ENCODE measurements at places on chromosomes 6 and 20. TPM values are rescaled to one million over a fixed set of nuclear protein-coding genes. Genes with fewer than 3 reads are reported as not detected.

DNA sequence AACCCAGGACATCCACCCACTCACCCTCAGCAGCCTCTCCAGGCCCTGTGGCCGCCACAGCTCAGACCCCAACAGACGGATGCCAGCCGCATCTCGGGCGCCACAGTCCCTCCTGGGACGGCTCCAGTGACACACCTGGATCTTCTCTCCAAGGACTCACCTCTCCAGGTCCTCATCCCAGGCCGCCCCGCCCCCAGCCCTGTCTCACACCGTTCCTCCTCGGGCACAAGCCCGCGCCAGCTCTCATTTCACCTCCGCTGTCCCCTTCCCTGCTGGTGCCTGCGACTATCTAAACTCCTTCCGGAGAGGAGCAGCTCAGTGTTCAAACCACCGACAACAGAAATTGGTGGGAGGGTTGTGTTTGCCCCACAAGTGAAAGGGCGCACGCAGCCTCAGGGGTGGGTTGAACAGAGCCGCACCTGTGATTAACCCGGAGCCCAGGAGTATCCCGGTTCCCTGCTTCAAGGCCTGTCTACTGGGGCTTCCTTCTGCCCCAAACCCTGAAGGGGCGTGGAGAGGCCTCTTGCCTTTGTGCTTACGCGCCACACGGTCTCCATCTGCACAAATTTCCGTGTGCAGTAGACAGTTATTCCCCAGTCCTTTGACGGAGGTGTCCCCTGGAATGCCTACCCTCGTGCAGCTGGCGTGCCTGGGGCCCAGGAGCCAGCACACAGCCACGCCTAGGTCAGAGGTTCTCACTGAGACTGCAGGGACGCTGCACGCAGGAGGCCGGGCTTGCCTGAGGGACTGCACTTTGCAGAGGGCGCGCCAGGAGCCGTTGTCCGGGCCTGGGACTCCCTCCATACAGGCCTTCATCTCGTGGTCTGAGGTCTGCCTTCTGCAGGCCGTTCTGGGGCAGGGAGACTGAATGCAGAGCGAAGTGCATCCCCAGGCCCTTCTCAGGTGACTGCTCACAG is 232.7 kb downstream of the DLL1 start:
- H3K4me3 ChIP-seq: no peak overlapping the region
- H3K27ac ChIP-seq: no peak overlapping the region
- no peak for DNase-seq
- no peaks in the 10 kb centered on the region for H3K4me1 ChIP-seq
- H3K36me3 ChIP-seq: no peaks in the 10 kb centered on the region

CENPQ gene
- 3.5 TPM for total RNA-seq

CRISP3 gene
- total RNA-seq: 0.80 TPM

OR2J1 gene
- not detected for total RNA-seq

- no peaks in the 10 kb centered on the region for H3K36me3 ChIP-seq
- no peaks in the 10 kb centered on the region for H3K4me1 ChIP-seq
- no peaks in the 10 kb centered on the region for H3K27me3 ChIP-seq
Measured at GRCh38 chr6:4563877-4564276, 212.3 kb upstream of the CDYL start.

DNA sequence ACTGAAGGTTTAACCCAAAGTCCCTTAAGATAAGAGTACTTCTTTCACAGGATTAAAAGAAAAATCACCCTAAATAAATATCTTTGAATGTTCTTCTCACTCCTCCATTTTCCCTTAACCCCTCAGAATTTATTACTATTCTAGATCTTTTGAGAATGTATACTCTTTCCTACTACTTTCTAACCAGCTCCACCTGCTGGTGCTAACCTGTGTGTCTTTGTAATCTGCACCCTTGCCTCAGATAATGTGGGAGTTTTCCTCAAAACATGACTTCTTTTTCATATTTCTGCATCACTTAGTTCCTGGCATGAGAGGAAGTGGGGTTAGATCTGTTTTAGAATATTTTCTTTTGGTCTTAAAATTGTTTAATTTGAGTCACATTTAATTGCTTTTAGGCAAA is 394.2 kb downstream of the BMP2 start:
- no peak overlapping the region for H3K4me3 ChIP-seq
- DNase-seq: peak; percentile 34
- no peak overlapping the region for H3K27ac ChIP-seq
- no peaks in the 10 kb centered on the region for H3K27me3 ChIP-seq
- H3K4me1 ChIP-seq: no peaks in the 10 kb centered on the region
- H3K36me3 ChIP-seq: no peaks in the 10 kb centered on the region

GRCh38 chr6:44722736-44723135 is 335.2 kb downstream of the CDC5L start:
- no peaks in the 10 kb centered on the region for H3K27me3 ChIP-seq
- H3K4me1 ChIP-seq: no peaks in the 10 kb centered on the region

GRCh38 chr20:15178581-15178980 is 841.2 kb upstream of the FLRT3 start:
- H3K4me1 ChIP-seq: no peaks in the 10 kb centered on the region
- no peaks in the 10 kb centered on the region for H3K36me3 ChIP-seq
- H3K27ac ChIP-seq: no peak overlapping the region
- no peak overlapping the region for H3K4me3 ChIP-seq
- no peak for DNase-seq
- H3K27me3 ChIP-seq: no peaks in the 10 kb centered on the region

TMEM74B gene
- 5.0 TPM for total RNA-seq

- H3K27me3 ChIP-seq: no peaks in the 10 kb centered on the region
- H3K4me3 ChIP-seq: no peak overlapping the region
- no peak overlapping the region for H3K27ac ChIP-seq
- DNase-seq: no peak
- no peaks in the 10 kb centered on the region for H3K36me3 ChIP-seq
- no peaks in the 10 kb centered on the region for H3K4me1 ChIP-seq
Measured at GRCh38 chr20:59774921-59775686, 158.3 kb downstream of the SYCP2 start.

DNA sequence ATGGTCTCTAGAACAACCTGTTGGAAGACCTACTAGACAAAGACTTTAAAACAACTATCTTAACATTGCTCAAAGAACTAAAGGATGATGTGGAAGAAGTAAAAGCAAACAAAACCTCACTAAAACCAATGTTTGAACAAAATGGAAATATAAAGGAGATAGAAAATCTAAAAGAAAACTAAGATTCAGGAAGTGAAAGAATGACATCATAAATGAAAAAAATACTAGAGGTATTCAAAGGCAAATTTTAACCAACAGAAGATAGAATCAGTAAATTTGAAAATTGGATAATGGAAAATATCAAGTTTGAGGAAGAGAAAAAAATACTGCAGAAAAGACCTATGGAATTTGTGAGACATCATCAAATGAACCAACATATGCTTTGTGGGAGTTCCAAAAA is 914.1 kb upstream of the GJE1 start:
- H3K4me1 ChIP-seq: no peaks in the 10 kb centered on the region
- H3K36me3 ChIP-seq: no peaks in the 10 kb centered on the region
- H3K4me3 ChIP-seq: no peak overlapping the region

DNA sequence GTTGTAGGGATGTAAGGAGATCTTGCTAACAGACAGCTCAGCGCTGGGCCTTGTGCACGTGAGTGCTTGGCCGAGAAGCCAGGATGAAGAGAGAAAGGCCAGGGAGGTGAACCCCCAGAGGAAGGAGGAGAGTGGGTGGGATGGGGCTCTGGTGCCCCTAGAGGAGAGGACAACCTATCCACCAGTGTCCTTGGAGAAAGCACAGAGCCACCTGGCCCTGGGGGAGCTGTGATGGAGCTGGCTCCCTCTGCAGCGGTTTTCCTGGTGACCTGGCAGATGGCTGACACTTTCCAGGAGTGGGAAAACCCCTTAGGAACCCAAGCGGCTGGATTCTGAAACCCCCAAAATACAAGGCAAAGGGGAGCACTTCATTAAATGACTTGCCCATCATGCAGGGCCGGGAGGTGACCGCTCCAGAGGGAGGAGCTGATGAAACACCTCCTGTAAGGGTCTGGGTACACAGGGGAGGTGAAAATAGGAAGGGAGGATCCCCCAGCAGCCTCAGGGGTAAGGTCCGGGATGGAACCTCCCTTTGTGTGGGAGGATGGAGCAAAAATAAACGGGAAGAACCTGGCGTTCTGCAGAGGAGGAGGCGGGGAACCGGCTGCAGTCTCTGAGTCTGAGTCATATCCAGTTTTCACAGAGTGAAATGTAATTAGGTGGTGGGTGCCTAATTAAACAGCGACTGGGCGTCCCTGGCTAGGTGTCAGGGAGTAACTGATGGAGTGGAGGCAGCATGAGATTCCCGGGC is 80.4 kb downstream of the SULF2 start:
- peaks cover 2% of the 10 kb centered on the region for H3K27me3 ChIP-seq
- H3K27ac ChIP-seq: no peak overlapping the region
- no peak for DNase-seq
- no peaks in the 10 kb centered on the region for H3K36me3 ChIP-seq

GRCh38 chr6:26222571-26222970 is 135.3 kb downstream of the HFE start:
- H3K4me1 ChIP-seq: peaks cover 29% of the 10 kb centered on the region
- H3K36me3 ChIP-seq: no peaks in the 10 kb centered on the region
- DNase-seq: no peak
- no peak overlapping the region for H3K27ac ChIP-seq
- H3K4me3 ChIP-seq: no peak overlapping the region

TCP11 gene
- 0.67 TPM for total RNA-seq

TMEM217 gene
- total RNA-seq: 1.00 TPM

All from lung (tissue), 17 donors.